ENCODE measurements at places on chromosomes 5 and 9. TPM values are rescaled to one million over a fixed set of nuclear protein-coding genes. Genes with fewer than 3 reads are reported as not detected.
A peak's percentile ranks its signal among the peaks of the same experiment; 100 is the strongest.

DNA sequence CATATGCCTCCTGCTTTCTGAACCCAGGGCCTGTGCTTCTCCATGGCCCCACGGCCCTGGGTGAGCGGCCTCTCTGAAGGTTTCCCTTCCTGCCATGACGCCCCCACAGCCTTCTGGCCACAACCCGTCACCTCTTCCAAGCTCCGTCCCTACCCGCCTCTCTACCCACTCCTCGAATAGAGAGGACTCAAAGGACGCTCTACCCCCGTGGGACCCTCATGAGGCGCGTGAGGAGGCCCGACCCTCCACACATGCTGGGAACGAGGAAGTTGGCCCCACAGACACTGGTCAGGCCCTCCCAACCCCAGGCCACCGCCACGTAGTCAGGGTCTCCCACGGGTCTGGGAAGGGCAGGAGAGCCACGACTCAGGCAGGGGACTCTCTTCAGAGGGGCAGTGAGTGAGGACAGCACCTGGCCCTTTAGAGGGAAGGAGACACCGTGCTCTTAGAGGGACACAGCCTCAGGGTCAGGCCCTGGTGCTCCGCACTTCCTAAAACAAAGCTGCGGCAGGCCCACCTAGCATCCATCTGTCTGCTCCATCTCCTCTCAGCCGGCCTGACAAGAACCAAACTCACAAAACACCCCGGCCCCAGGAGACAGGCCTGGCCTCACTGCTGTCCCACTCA is 5.3 kb downstream of the BRD3 start:
- no peaks in the 10 kb centered on the region for H3K27me3 ChIP-seq
- H3K36me3 ChIP-seq, result no peaks in the 10 kb centered on the region
- peaks cover 12% of the 10 kb centered on the region for H3K4me1 ChIP-seq
- no peak overlapping the region for H3K4me3 ChIP-seq

DNA sequence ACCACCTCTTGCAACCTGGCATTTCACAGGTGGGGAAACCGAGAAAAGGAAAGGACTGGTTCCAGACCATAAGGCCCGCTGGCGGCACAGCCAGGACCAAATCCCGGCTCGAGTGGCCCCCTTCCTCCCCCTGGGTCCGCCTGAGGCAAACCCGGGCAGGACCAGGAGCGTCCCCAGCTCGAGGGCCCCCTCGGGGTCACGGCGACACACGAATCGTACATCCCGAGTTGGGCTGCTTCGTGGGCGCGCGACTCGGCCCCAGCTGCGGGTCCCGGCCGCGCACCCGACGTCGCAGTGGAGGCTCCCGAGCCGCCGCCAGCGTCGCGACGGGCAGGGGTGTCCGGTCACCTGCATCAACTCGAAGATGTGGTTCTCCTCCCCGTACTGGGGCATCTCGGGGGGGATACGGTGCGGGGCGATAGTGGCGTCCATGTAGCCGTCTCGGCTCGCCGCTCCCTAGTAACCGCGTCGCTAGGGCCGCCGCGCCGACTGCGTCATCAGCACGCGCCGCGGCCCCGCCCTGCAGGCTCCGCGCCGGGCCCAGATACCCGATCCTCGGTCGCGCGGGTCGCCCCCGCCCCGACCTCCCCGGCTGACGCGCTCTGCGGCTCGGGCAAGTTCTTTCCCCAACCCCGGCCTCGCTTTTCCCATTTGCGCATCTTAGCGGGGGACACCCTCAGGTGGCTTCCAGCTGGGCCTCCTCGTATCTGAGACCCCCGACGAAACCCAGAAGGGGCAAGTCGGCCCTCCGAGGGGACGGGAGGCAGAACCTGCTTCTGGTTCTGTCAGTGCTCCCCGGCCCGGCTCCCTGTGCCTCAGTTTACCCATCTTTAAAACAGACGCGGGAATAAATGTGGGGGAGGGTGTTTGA is at the start of gene AK8:
Gene AK8, minus strand, starts transcription at position 461 of the 871 bp plus-strand sequence. Its CDS starts 29 bp downstream, at position 432.
- no peaks in the 10 kb centered on the region for H3K4me1 ChIP-seq
- peak within 1 kb of the TSS; percentile 96 for H3K4me3 ChIP-seq
- peak; percentile 79 for DNase-seq
- no peaks in the 10 kb centered on the region for H3K36me3 ChIP-seq
- no peaks in the 10 kb centered on the region for H3K27me3 ChIP-seq
- peak within 1 kb of the TSS; percentile 79 for H3K27ac ChIP-seq

Gene PCDHGB5
- 24.7 TPM for total RNA-seq

Gene BARHL1
- not detected for total RNA-seq

DNA sequence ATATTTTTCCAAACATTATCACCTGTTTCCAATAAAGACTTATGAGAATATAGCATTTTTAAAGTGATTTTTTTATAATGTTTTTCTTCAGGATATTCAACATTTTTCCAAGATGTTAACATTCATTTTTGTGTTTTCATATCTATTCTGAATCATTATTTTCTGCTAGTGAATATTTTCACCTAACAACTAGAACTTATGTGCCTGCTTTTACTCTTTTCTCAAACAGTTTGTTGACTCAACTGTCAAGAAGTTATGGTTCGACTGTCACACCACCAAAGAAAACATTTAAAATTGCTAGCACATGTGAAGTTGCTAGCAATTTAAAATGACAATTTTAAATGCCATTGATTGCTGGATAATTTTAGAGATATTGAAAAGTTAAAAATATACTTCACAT is 343.3 kb upstream of the CDH9 start:
- H3K36me3 ChIP-seq, result no peaks in the 10 kb centered on the region
- H3K4me1 ChIP-seq, result no peaks in the 10 kb centered on the region
- DNase-seq, result no peak

Gene TAF1L
- total RNA-seq, result 0.07 TPM

DNA sequence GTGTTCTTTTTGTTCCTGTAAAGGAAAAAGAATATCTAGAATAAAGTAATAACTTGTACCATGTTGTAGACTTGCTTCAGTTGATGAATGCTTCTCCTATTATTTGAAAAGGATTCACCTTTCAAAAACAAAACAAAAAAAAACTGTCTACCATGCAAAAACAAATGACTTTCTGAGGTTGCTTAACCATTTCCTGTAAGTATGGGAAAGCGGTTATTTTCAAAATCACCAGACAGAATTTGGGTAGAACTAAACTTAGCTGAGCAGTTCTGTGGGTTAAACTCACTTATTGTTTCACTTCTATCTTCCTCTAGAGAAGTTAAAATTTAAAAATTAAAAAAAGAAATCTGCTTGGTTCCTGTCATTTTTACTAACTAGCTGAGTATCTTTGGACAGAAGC is 25.2 kb downstream of the LNPEP start:
- H3K27ac ChIP-seq, result no peak overlapping the region
- no peaks in the 10 kb centered on the region for H3K27me3 ChIP-seq
- no peaks in the 10 kb centered on the region for H3K36me3 ChIP-seq
- DNase-seq, result no peak
- no peak overlapping the region for H3K4me3 ChIP-seq
- H3K4me1 ChIP-seq, result no peaks in the 10 kb centered on the region

GRCh38 chr9:69744688-69745380 is 15.0 kb downstream of the PTAR1 start:
- no peak overlapping the region for H3K4me3 ChIP-seq
- no peaks in the 10 kb centered on the region for H3K36me3 ChIP-seq
- no peaks in the 10 kb centered on the region for H3K27me3 ChIP-seq
- H3K27ac ChIP-seq, result no peak overlapping the region
- no peak for DNase-seq

DNA sequence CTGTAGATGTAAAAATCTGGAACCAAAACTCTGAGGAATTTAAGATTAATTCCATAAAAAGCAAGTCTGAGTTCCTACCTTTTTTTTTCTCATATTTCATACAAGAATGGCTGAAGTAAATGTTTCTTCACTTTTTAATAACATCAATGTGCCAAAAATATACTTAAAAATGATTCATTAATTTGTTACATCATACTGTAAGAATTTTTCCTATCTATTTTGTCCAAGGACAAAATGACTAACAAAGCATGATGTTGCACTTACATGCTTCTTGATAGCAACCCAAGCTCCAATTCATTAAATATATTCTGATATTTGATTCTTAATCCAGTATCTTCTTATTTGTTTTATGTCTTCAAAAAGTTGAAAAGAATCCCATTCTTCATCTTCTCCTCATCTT is 988.3 kb downstream of the TLE1 start:
- H3K4me1 ChIP-seq, result no peaks in the 10 kb centered on the region

DNA sequence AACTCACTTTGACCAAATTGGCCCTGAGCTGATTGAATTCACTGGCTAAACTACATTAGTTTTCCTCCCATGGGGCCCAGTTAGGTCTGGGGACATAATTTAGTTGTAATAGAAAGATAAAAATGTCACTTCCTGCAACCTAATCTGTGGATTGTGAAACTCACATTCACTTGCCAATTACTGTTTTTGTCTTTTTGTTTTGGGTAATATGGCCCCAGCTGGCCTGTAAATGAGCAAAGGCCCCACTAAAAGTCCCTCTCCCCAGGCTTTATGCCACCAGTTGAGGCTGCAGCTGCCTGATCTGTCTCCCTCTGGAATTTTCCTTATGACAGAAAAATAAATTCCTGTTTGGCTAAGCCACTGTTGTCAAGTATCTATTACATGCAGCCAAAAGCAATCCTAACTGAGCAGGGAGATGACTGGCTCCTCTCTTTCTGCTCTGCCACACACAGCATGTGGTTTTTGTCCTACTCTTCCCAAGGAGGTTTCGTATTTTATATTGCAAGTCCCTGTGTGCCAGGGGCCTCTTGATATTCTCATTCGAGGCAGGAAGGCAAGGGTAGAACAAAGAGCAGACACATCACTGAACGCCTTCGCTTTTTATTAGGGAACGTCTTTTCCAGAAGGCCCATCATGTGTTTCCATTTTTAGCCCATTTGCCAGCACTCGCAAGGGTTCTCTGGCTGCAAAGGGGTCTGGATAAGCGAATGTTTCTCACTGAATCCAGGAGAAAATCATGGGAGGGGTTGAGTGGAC is 24.1 kb upstream of the SLC25A48 start:
- H3K36me3 ChIP-seq, result no peaks in the 10 kb centered on the region
- no peaks in the 10 kb centered on the region for H3K4me1 ChIP-seq
- no peaks in the 10 kb centered on the region for H3K27me3 ChIP-seq
- H3K4me3 ChIP-seq, result no peak overlapping the region
- H3K27ac ChIP-seq, result no peak overlapping the region
- no peak for DNase-seq

DNA sequence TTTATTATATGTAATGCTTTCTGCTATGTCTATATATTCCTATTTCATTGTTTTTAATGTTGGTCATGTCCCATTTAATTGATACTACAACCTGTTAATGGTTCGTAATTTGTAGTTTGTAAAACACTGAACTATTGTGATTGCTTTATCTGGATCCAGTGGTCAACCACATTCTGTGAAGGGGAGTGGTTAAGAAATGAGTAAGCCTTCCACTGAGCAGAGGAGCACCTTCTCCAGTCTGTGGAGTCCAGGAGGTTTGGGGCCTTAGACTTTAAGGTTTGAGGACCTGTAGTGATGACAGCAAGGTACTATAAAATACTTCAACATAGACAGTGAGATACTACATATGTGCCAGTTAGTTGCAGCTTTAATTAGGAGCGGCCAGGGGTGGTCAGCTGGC is 67.7 kb upstream of the RAD23B start:
- H3K4me3 ChIP-seq, result no peak overlapping the region
- H3K27ac ChIP-seq, result no peak overlapping the region
- H3K4me1 ChIP-seq, result no peaks in the 10 kb centered on the region
- no peak for DNase-seq
- H3K27me3 ChIP-seq, result no peaks in the 10 kb centered on the region
- no peaks in the 10 kb centered on the region for H3K36me3 ChIP-seq

GRCh38 chr5:8961219-8961618 is 584.7 kb downstream of the SEMA5A start:
- no peak for DNase-seq
- H3K36me3 ChIP-seq, result no peaks in the 10 kb centered on the region
- no peaks in the 10 kb centered on the region for H3K27me3 ChIP-seq
- H3K4me1 ChIP-seq, result no peaks in the 10 kb centered on the region

DNA sequence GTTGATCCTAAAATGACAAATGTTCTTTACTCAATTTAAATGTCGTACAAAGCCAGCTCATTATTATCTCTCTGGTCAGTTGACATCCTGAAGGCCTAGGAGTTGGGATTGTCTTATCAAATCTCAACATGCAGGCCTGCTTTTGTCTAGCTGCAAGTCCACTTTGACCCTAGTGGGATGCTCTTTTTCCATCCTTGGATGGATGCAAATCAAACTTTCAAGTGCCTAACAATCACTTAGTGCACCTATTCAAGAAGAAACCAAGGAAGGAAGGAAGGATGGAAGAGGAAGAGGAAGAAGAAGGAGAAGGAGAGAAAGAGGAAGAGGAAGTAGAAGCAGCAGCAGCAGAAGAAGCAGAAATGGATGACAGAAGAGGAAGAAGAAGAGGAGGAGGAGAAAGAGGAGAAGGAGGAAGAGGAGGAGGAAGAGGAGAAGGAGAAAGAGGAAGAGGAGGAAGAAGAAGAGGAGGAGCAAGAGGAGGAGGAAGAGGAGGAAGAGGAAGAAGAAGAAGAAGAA is 109.6 kb downstream of the PIK3R1 start:
- DNase-seq, result no peak
- H3K4me3 ChIP-seq, result no peak overlapping the region
- H3K27me3 ChIP-seq, result no peaks in the 10 kb centered on the region
- H3K27ac ChIP-seq, result no peak overlapping the region

DNA sequence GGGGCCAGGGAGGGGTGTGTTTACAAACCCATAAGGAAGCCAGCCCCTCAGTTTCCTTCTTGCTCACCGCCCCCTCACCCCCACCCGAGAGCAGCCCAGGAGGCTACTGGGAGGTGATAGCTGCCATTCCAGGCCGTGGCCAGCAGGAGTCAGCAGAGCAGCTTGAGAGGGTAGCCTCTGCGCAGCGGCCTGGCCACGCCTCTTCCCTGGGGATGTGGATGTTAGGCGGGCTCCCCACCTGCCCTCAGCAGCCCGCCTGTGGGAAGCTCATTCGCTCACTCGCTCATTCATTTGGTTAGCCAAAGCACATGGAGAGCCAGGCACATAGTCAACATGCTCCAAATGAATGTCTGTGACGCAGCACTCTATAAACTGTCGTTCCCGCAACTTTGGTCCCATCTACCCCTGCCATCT is 6.1 kb upstream of the DPM2 start:
- H3K4me3 ChIP-seq, result no peak overlapping the region
- no peaks in the 10 kb centered on the region for H3K27me3 ChIP-seq
- peak overlapping the region; percentile 43 for H3K27ac ChIP-seq
- peak; percentile 92 for DNase-seq
- peaks cover 5% of the 10 kb centered on the region for H3K4me1 ChIP-seq
- H3K36me3 ChIP-seq, result no peaks in the 10 kb centered on the region

Gene PMPCA
- total RNA-seq, result 36.6 TPM

Gene OR1J4
- not detected for total RNA-seq

DNA sequence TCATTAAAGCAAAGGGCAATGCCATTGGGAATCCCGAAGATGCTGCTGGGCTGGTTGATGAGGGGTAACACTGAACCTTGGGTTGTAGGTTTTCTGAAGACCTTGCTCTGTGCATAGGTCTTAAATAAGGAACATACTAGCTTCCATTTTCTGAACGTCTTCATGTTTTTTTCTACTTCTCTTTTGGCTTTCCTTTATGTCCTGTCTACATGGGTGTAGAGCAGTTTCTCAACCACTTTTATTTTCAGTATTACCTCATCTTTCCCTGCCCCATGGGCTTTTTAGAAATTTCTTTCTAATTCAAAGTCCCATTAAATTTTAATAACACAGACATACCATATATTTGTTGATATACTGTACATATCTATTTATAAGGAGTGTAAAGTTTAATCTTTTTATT is at the start of gene IFNA14:
Gene IFNA14, minus strand, starts transcription at position 95 of the 400 bp plus-strand sequence. Its CDS starts 70 bp downstream, at position 25.
- H3K4me3 ChIP-seq, result no peak within 1 kb of the TSS
- H3K27ac ChIP-seq, result no peak within 1 kb of the TSS
- no peaks in the 10 kb centered on the region for H3K4me1 ChIP-seq
- no peaks in the 10 kb centered on the region for H3K36me3 ChIP-seq
- no peak for DNase-seq

GRCh38 chr9:82130331-82131042 is 141.9 kb downstream of the SPATA31D1 start:
- H3K27me3 ChIP-seq, result no peaks in the 10 kb centered on the region
- no peaks in the 10 kb centered on the region for H3K36me3 ChIP-seq
- no peak overlapping the region for H3K4me3 ChIP-seq
